ENCODE measurements at places on chromosomes 5 and 9.

GRCh38 chr5:68383888-68384310 is 168.3 kb downstream of the PIK3R1 start:
- DNase-seq: no peak

- DNase-seq: no peak
Measured at GRCh38 chr5:143316844-143317631, 86.4 kb downstream of the NR3C1 start.

GRCh38 chr9:115263371-115264075 is 145.6 kb upstream of the TNC start:
- DNase-seq: no peak

- DNase-seq: no peak
Measured at GRCh38 chr9:6549106-6549800, 96.3 kb downstream of the GLDC start.

DNA sequence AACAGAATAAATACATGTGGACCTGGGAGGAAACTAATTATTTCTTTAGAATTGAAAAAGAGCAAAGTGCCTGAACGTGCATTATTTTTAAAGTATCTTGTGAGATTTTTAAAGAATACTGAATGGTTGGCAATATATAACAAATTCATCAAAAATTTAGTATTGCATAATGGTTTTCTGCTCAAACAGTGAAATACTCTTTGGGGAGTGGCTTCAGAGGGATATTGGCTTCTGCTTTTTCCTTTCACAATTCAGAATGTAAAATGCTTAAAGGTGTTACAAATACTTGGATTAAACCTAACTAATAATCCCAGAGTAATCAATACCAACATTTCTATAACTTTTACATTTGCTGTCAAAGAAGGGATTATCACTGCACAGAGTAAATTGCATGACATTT is 379.3 kb upstream of the CHD1 start:
- DNase-seq: no peak
